AG09309 (cell line): ENCODE measurements at places on chromosomes 2 and 18.

DNA sequence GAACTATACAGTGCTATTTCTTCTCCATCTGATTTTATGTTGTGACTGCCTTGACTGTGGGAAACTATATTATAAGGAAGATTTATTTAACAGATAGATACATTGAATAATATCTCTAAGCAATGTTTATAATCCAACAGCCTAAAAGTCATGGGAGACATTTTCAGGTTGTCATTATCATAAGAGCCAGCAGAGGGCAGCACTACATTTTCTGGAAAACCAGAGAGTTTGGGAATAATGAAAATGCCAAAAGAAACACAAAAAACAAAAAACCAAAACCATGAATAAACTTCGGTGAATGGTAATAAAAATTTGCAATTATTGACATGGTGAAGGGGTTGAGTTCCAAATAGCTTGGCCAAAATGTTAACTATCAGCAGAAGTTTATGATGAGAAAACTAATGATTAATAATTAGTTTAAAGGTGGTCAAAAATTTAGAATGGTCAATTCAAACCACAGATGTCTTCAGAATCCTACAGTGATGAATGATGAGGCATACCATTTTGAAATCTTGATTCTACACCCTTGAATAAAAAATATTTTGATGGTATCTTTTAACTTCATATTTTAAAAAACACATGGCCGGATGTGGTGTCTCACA is 4.7 kb downstream of the EEF1B2 start:
- DNase-seq, result no peak

DNA sequence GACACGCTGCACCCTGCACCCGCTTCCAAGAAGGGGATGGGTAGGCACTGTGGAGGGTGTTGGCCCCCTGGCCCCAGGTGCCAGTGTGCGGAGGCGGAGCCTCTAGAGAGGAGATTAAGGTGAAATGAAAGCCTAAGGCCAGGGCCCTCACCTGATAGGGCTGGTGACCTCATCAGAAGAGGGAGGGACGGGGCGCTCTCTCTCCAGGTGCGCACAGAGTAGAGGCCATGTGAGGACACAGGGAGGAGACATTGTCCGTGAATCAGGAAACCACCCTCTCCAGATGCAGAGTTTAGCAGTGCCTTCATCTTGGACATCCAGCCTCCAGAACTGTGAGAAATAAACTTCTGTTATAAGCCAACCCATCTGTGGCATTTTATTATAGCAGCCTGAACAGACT is 62.3 kb downstream of the PSMG2 start:
- no peak for DNase-seq

DNA sequence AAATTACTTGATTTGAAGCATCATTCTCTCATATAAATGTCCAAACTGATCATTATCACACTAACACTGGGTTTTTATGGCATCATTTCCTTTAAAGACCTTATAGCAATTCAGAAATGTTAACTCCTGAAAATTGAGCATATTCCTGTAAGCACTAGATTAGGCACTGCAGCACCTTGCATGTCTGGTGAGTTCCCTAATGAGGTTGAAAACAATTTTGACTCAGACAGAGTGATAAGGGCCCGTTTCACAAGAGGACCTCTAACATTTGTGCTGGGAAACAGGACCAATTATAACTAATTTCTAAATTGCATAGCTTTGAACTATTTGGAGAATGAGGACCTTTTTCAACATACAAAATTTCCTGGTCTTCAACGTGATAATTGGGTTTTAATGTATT is 69.9 kb downstream of the OSBPL6 start:
- no peak for DNase-seq

- no peak for DNase-seq
Observed at GRCh38 chr2:135494503-135494902, 36.5 kb downstream of the ZRANB3 start.

DNA sequence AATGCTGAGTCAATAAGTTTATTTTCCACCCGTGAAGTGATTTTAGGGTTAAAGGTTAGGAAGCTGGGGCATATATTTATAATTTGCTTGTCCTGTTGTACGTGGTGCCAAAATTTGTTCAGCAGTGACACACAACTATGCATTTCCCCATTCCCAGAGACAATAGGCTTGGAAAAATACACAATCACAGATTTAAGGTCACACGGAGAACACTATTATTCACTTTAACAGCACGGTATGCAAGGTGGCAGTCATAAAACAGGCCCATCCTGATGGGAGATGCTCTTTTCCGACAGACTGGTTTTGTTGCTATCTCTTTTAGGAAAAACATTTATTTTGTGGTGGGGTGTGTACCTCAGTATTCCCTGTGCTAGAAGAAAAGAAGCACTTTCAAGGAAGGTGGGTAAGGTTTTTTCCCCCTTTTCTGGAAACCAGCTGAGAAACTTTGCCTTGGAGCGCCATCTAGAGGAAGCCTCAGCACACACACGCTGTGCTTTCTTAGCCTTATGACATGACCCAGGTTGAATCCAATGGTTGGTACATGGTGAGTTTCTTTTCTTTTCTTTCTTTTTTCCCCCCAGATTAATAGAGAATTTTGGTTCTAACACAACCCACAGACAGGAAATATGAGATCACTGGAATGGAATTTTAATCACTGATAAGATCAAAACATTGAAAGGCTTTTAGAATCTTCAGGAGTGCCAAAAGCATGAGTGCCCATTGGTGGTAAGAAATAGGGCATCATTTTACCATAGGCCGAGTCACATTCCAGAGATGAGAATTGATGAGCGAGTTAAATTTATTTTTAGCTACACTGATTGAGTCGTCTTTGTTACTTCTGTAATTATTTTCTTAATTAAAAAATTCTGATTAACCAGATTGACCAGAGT is 332.1 kb downstream of the AGPS start:
- peak; percentile 3 for DNase-seq

DNA sequence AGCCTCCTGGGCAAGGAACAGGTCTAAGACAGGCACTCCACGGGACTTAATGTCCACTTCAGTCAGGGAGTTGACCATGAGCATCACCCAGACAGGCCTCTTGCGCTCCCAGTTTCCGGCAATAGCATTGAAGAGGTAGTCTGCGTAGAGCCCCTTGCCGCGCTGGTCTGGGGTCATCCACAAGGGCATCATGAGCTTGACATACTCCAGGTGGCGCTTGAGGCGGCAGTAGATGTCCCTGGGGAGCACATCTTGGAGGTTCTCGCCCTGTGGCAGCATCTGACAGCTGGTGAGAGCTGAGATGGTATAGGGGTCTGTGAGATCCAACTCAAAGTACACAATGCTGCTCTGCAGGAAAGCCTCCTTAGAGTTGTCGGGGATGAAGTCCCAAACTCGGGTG is 10.6 kb downstream of the TRABD2A start:
- no peak for DNase-seq

DNA sequence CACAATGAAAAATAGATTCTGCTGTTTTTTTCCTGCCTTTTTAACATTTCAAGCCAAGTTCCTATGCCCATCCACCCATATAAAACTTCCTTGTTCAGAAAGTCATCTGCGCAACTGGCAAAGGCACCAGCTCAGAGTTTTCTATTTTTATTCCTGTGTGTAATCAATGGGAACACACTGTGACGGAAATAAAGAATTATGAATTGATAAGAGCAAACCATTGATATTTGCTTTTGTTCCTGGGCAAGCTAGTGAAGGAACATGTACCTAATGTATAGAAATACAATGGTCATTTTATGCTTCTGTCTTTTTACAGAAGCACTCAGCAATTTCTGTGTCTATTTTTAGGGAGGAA is 30.8 kb upstream of the AAK1 start:
- no peak for DNase-seq

- no peak for DNase-seq
Observed at GRCh38 chr2:113085542-113085941, 17.8 kb downstream of the IL1F10 start.

GRCh38 chr2:170969872-170970496 is 40.9 kb downstream of the GORASP2 start:
- no peak for DNase-seq

- DNase-seq, result no peak
Observed at GRCh38 chr18:42137693-42138375, 182.8 kb downstream of the PIK3C3 start.

DNA sequence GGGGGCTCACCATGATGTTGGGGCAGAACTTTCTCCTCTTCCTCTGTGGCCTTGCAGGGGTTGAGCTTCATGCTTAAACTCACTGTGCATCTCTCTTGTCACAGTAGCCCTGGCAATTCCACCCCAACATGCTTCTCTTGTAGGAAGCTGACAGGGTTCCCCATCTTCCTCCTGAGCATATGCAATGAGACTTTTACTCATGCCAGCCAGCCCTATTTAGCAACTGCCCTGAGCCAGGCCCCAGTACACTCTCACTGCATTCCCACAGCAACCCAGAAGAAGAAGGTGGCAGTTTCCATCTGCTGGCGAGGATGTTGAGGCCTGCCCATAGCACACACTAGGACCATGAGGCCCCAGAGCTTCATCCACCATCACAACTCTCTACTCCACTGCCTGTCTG is 72.2 kb upstream of the TEX51 start:
- DNase-seq, result no peak

GRCh38 chr2:66507673-66508201 is 72.8 kb downstream of the MEIS1 start:
- DNase-seq, result no peak

GRCh38 chr2:44777036-44777435 is 164.5 kb upstream of the SIX3 start:
- no peak for DNase-seq
